ENCODE measurements at places on chromosomes 2 and 18.

DNA sequence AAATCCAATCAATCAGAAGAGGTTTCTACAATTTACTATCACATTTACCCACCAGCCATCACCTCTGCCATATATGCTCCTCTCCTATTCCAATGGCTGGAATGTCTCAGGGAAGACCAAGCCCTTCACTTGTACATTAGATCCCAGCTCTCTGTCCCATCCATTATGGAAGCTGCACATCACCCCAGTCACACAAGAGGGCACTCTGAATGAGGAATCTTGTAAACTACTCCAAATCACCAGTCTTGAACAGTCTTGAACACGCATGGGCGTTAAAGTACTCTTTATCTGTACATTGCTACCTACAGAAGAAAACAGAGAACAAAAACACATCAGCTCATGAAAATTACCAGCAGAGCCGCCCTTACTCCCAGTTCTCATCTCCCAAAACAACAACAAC lies 38.7 kb downstream of the ZC3H8 start:
- DNase-seq, result no peak

- DNase-seq, result no peak
These were observed 25.5 kb upstream of the STAT4 start for GRCh38 chr2:191176305-191176704.

GRCh38 chr2:42927334-42928160 lies 135.2 kb upstream of the HAAO start:
- no peak for DNase-seq

DNA sequence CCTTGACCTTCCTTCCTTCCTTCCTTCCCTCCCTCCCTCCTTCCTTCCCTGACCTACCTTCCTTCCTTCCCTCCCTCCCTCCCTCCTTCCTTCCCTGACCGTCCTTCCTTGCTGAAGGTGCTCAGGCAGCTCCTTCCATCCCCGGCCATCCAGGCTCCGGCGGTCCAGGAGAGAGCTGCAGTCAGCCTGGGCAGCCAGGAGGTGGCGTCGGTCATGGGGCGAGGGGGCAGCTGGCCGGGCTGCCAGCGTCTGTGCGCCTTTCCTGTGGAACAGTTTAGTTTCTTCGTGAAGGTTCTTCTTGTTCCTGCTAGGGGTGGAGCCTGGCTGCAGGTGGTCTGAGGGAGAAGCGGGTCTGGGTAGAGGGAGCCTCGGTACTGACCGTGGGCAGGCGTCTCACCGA lies 15.7 kb downstream of the GPR35 start:
- DNase-seq, result no peak

GRCh38 chr18:75782826-75783225 lies 355.3 kb upstream of the SMIM21 start:
- DNase-seq, result no peak

GRCh38 chr2:238231251-238231793 lies 8.5 kb downstream of the HES6 start:
- peak; percentile 38 for DNase-seq

DNA sequence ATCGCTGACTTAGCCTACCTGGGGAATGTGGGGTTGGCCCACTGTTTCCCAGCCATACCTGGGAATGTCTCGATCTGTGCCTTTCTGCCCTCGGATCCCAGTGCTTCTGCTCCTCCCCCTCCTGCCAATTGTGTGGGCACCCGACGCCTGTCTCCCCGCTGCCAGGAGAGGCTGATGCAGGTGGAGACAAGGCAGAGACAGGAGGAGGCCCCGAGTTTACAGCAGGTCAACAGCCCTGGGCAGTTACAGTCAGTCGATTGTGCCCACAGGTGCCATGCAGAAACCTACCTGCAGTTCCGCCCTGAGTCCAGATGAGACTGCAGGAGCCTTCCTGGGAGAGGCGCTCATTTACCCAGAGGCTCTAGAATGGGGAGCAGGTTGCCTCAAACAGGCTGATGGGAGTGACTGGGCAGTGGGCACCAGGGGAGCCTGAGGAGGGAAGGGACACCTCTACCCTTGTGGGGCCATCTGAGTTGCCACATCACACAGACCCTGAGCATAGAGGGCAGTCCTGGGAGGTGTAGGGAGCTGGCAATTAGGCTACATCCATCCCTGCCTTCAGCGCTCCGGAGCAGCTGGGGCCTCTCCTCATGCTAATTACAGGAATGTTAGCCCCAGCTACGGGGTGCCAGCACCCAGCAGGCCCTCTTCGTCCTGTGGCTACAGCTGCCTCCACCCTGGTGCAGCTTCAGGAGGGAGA lies 300.1 kb downstream of the NDUFA10 start:
- no peak for DNase-seq

- no peak for DNase-seq
These were observed 444.2 kb downstream of the PTPRM start for GRCh38 chr18:8011361-8011760.

DNA sequence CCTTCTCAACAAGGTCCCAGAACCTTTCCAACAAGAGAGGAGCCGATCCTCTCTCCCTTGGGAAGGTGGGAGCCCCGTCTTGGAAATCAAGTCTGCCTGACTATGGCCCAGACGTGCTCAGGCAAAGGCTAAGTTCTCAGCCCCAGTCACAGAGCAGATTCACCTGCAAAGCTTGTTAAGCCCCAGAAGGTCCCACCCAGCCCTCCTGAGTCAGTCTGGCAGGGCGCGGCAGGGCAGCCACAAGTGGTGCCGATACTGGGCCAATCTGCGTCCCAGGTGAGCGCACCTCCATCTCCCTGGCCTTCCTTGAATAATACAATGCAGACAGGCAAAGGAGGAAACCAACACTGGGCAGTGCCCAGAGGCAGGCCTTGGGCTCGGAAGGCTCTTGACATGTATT lies 15.0 kb downstream of the CRACDL start:
- no peak for DNase-seq

GRCh38 chr2:106274668-106275067 lies 80.6 kb upstream of the UXS1 start:
- no peak for DNase-seq

- no peak for DNase-seq
These were observed 128.1 kb upstream of the MYCN start for GRCh38 chr2:15812187-15812780.

DNA sequence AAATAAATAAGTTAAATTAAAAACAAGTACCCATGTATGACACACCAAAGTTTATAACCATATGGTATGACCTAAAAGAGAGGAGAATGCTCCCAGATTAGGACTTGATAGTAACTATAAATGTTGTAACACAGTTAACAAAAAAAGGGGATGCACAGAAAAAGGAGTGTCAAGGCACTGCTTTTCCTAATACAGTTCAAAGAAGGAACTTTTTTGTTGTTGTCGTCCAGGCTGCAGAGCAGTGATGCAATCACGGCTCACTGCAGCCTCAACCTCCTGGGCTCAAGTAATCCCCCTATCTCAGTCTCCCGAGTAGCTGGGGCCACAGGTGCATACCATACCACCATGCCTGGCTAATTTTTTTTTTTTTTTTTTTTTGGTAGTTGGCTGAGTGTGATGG lies 2.7 kb downstream of the NARS1 start:
- DNase-seq, result no peak

DNA sequence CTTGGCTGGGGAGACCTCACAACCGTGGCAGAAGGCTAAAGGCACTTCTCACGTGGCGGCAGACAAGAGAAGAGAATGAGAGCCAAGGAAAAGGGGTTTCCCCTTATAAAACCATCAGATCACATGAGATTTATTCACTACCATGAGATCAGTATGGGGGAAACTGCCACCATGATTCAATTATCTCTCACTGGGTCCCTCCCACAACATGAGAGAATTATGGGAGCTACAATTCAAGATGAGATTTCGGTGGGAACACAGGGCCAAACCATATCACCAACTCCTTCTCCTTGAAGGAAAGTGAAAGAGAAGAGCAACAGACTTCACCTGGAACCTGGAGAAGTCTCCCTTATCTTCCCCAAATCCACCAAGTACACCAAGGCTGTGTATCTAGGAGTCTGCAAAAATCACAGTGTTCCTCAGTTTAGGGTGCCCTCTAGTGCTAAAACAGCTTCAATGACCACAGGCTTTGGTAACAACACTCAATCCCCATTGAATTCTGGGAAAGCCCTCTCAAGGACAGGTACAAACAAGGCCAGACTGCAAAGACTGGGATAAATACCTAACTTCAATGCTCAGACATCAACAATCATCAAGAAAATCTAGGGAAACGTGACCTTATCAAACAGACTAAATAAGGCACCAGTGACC lies 148.8 kb upstream of the SRD5A2 start:
- no peak for DNase-seq

DNA sequence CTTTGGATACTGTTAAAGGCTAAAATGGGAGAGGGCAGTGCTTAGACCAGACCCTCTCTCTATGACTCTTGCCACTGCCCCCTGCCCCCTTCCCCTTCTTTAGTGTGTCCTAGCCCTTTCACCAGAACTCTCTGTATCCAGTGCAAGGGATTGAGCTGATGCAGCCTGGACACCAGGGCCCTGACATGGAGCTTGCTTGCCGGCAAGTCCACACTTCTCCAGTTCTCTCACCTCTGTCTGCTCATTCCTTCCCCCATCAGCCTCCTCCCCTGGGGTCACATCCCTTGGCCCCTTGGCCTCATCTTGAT lies 1.5 kb upstream of the WNT6 start:
- DNase-seq, result no peak

DNA sequence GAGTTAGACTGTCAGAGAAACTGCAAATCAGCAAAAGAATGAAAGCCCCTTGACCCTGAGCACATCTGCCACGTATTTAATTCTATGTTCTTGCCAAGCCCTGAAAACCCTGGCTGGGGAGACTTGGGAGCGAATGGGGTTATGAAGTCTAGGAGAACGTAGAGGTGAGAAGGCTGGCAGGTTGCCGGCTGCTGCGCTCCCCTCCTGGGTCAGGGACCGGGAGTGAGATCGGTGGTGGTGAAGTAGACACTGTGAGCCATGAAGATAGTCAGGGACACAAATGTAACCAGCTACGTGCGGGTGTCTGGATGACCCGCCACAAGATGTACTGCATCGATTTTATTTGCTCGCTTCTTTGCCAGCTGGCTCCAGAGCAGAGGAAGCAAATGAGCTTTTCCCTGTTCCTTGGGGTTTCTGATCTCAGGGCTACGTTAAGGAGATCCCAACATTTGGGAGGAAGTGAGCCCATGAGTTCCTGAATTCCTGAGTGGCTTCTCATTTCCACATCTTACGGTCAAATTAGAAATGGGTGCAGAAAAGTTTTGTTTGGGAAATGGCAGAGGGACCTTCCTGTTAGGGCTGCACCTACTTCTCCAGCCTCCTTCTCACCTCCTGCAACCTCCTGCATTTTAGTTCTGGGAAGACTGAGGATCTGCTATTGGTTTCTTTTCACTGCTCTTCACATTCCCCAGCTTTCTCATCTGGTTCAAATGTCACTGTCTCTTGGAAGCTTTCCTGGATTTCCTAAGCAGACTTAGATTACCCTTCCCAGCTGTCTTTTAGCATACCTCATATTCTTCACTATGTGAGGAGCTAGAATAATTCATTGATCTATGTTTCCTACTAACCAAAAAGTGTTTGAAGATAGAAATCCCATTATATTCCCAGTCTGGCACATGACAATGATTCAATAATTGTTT lies 360.6 kb downstream of the ZNF521 start:
- no peak for DNase-seq

DNA sequence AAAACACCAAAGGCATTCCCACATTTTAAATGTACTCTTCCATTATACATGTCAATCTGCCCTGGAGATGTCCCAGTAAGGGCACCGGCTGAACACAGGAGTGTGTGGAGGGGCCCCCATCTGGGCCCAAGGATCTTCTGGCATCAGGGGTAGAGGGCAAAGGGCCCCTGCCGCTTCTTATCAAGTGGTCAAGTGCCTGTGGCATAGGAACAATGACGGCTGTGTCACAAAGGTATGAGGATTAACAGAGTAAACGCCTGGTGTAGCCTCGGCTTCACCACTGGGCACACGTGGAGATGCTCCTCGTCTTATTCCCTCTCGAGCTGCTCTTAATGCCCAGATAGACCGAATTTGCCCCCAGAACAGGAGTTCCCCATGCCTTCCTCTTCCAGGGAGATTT lies 169.7 kb upstream of the GLI2 start:
- no peak for DNase-seq

GRCh38 chr2:203623096-203623495 lies 83.3 kb upstream of the CD28 start:
- DNase-seq, result no peak

GRCh38 chr2:140539242-140539875 lies 1591.5 kb downstream of the LRP1B start:
- no peak for DNase-seq

GRCh38 chr2:205386109-205386508 lies 296.2 kb upstream of the NRP2 start:
- DNase-seq, result no peak

Measured in CD8-positive, alpha-beta memory T cell (primary cell).